Activated T-cell treated with anti-CD3 and anti-CD28 coated beads for 1 hour (primary cell): ENCODE measurements at places on chromosomes 7 and 10.

DNA sequence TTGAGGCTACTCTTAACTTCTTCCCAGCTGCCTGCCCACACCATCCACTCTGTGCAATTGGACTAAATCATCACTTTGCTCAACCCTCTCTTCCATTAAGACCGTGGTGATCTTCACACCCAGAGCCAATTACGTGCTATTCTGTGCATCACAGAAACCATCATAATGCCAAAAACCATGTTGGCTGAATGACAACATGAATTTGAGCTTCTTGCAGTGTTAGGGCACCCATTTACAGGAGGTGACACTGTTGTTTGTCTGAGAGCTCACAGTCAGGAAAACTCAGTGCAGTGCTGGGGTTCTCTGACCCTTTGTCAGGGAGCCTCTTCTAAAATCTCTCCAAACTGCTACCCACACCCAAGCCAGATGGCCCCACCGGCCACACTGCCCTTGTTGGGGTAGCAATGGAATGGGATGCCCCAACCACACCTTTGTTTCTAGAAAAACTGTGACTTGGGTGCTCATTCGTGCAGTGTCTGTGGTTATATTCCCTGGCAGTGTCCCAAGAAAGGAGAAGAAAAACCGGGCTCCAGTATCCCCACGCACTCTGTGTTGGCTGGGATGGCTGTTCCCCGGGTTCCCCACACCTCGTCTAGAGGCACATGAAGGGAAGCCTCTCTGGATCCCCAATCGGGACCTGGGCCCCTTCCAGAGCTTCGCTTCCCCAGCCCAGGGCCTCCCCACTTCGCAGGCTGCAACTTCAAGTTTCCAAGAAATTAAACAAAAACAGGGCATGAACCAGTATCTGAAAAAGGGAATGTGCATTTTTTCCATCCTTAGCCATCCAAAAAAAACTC lies 2.0 kb upstream of the TNS3 start:
- no peak for DNase-seq

DNA sequence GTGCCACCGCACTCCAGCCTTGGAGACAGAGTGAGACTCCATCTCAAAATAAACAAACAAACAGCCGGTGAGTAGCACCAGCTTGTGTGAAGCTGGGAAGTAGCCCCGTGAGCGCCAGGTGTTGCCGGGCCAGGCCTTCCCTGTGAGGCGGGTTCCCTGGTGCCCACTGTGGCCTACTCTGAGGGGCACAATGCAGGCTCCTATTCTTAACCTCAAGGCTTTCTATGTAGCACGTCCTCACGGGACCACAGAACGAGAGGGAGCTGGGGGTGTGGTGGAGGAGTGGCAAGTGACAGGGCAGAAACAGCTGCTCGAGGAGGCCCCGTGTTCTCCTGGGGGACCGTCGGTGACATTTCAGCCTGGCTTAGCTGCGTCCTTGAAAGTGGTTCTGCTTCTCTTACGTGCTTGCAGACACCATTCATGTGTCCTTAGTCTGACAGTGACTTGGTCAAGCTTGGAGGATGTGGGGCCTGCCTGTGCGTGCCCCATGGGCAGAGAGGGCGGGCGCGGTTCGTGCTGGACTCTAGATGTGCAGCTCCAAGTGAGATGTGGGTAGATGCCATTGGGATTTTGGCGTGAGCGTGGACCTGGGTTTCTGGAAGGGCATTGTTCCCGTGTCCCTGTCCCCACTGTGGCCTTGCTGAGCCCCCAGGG lies 116.6 kb downstream of the NKX6-2 start:
- DNase-seq = no peak

- no peak for DNase-seq
Observed at GRCh38 chr7:140873434-140873833, 51.3 kb downstream of the BRAF start.

DNA sequence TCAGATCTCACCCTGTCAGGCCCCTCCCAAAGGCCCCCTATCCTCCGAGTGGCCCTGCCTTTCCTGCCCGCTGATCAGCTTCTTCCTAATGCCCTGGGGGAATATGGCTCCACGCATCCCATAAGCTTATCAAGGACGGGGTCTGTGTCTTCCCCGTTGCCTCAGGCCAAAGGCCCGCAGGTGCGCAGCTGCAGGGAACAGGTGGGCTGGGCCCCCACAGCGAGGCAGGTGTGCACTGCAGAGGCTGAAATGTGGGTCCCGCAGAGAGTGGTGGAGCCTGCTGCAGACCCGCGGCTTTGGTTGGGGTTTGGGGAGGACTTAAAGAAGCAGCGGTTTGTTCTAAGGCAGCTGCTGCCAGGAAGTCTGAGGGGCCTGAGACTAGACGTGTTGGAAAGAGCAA lies 220.8 kb upstream of the TCERG1L start:
- DNase-seq = no peak

DNA sequence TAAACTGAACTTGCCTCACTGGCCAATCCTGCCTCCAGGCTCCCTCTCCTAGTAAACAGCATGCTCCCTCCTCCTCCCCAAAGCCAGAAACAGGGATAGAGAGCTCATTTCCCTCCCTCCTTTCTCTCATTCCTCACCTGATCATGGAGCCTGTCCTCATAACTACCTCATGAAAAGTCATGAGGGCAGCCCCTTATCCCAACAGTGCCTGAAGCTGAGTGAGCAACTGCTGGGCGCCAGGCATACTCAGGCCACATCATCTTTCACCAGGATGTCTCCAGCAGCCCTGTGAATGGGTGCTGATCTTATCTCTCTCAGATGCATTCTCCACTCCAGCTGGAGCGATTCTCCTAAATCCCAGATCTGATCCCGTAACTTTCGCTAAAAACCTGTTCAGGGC lies 307.2 kb downstream of the PRPF18 start:
- DNase-seq = no peak

DNA sequence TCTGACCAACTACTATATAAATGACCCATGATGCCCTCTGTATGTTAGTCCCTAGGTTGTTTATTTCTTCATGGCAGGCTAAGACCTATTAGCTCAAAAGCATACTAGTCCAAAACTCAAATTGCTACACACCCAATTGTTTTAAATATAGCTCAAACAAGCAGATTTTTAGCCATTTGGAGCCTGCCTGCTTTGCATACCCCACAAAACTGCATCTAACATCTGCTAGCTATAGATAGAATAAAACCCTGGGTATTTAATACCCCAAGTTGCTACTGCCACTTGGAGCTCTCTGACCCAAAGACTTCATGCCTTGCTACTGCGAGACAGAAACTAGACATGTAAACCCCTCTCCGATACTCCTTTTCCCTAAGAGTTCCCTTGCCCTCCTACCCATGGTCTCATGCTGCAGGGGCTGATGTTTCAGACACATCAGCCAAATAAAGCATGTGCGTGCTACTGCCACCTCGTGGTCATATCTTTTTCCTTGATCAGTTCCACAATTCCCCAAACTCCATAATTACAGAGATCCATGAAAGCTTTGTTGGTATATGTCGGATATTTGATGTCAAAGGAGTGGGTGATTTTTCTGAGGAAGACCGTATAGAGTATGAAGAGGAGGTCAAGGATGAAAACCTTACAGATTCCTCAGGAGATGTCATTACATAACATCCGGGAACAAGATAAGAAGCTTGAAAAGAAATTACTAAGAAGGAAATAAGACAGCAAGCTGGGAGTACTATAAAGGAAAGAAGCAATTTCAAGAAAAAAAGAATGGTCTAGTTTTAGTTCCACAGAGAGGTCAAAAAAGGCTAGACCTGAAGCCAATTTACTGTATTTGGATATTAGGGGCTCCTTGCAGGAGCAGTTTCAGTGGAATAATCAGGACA lies 386.6 kb downstream of the SH2D4B start:
- DNase-seq = peak; percentile 5

DNA sequence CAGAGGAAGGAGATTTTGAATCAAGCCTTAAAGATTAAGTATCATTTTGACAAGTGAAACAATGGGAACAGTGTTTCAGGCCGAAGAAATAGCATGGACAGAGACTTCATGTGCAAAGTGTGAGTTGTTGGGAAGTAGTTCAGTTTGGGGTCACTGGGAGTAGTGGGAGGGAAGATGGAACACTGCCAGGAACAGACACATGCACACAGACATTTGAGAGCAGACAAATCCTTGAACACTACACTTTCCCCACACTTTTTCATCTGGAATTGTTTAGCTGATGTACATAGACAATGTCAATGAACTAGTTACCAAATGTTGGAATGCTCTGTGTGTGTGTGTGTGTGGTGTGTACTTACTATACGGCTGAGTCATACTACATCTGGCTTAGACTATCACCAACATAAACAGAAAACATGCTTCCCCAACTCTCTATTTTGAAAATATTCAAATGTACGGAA lies 52.4 kb upstream of the LRRC17 start:
- no peak for DNase-seq

- no peak for DNase-seq
Observed at GRCh38 chr10:15202639-15203038, 34.1 kb upstream of the NMT2 start.

GRCh38 chr10:97684866-97685394 lies 2.1 kb downstream of the AVPI1 start:
- no peak for DNase-seq

GRCh38 chr7:105996860-105997737 lies 34.0 kb downstream of the CDHR3 start:
- DNase-seq = no peak

GRCh38 chr7:43148161-43148731 lies 35.8 kb downstream of the HECW1 start:
- no peak for DNase-seq

GRCh38 chr7:66643395-66643794 lies 14.7 kb downstream of the KCTD7 start:
- no peak for DNase-seq

- DNase-seq = no peak
Observed at GRCh38 chr10:8144496-8144895, 90.0 kb downstream of the GATA3 start.

- DNase-seq = no peak
Observed at GRCh38 chr10:57664815-57665214, 602.9 kb downstream of the IPMK start.

DNA sequence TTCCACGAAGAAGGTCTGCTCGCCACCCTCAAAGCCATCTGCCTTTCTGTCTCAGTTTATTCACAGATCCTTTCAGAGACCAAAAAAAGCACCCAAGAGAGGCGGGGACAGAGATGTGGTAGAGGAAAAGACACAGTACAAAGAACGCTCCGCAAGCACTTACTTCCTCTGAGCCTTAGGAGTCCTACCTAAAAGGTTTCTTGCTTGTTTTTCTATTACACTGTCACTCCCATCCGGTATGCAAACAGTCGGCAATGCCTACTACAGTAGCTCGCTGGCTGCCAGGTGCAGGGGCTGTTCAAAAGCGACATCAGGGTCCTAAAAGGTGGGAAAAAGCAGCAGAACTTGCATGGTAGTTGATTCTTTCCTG lies 816 bp downstream of the TECPR1 start:
- peak; percentile 19 for DNase-seq

DNA sequence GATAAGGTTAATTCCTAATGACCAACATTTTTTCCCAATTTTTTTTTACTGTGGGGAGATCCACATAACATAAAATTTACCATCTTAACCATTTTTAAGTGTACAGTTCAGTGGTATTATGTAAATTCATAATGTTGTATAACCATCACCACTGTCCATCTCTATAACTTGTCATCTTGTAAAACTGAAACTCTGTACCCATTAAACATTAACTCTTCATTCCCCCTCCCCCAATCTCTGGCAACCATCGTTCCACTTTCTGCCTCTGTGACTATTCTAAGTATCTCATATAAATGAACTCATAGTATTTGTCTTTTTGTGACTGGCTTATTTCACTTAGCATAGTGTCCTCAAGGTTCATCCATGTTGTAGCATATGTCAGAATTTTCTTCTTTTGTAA lies 46.0 kb upstream of the HPS1 start:
- DNase-seq = no peak

DNA sequence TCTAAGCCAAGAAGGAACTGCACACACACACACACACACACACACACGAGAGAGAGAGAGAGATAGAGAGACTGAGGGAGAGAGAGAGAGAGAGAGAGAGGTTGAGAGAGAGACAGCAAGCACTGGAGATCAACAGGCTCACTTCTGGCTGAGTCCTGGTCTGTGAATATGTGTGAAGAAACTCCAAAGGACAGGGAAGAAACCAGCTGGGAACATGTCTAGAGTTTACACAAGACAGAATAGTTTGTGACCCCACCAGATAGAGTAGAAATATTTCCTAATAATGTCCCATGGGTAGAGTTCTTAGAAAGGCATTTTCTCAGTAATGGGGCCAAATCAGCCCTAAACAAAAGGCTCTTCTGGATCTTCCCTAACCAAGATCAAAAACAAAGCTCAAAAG lies 155.5 kb upstream of the IGFBP3 start:
- no peak for DNase-seq

DNA sequence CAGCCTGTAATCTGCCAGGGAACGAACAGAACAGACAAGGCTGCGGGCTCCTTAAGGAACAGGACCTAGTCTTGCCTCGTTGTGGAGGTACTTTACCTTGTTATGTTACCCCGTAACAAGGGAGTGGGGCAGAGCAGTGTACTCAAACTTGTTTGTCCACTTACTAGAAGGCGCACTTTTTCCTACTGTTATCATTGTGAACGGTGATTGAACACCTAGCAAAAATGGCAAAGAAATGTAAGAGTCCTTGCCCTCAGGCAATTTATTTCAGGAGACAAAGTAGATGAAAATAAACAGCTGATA lies 620 bp upstream of the IMPDH1 start:
- no peak for DNase-seq

GRCh38 chr10:8246548-8246947 lies 192.1 kb downstream of the GATA3 start:
- DNase-seq = no peak

DNA sequence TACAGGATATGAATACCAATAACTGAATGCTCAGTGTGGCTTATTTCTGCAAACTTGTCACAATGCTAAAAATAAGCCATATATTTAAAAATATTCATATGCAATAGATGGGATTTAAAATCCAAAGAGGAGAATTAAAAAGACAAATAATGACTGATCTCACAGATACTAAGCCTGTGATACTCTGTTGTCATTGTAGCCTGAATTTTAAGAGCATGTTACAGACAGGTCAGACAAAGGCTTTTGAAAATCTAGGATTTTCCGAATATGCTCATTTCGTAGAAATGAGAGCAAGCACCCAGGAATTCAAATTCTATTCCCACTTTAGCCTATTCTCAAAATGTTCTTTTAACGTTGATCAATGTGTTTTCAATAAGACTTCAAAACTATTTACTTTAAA lies 269.7 kb downstream of the PCDH15 start:
- DNase-seq = no peak

- no peak for DNase-seq
Observed at GRCh38 chr10:2978111-2978510, 89.2 kb upstream of the PFKP start.

- no peak for DNase-seq
Observed at GRCh38 chr7:140312141-140312846, 86.0 kb downstream of the SLC37A3 start.

- peak; percentile 35 for DNase-seq
Observed at GRCh38 chr7:158973440-158973839, 117.1 kb downstream of the DYNC2I1 start.

DNA sequence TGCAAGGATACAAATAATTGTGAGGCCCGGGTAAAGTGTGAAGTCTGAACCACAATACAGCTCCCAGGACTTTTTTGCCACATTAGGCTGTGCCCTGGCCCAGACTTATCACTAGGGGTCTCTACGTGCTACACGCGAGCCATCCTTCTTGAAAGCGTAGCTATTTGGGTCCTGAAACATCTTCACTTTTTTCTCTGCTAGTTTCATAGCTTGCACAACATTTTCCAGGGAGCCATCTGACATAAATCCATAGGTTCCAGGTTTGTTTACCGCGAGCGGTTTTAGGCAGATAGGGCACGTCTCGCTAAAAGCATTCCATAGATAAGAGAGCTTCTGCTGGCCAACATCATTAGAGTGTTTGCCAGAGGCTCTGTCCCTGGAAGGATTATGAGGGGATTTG lies 226.5 kb downstream of the RPS24 start:
- DNase-seq = no peak

GRCh38 chr7:134021836-134022235 lies 105.3 kb upstream of the LRGUK start:
- no peak for DNase-seq
